ENCODE measurements at places on chromosomes 7 and 10.
A peak's percentile ranks its signal among the peaks of the same experiment; 100 is the strongest.

DNA sequence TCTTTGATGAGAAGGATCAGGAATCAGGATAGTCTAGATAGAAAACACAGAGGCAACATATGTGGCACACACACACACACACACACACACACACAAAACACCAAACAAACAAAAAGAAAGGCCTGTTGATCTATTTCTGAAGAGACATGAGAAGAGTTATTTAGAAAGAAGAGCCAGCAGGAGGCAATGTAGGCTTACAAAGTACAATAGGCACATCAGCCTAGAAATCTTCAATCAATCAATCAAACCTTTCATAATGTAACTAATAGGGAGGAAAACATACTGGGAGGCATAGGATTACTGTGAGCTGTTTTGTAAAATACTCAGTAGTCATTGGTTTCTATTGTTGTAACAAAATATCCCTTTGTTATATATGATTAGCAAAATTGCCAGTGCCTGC is 47.3 kb upstream of the TES start:
- DNase-seq, result no peak

DNA sequence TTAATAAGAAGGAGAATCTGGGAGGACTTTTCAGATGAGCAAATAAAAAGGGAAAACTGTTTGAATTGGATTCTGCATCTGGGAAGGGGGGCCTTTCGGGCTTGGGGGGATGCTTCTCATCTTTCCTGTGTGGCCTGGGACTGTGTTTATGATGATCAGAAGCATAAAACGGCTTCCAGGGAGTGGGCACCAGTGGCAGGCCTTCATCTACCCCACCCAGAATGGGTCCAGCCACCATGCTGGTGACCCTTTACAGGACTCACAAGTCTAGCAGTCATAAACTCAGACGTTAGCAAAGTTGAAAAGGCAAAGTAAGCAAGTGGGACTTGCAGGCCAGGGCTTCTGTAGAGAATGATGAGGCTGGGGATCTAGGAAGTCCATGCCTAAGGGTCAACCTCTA is 198.3 kb upstream of the ZMIZ1 start:
- no peak for DNase-seq

- DNase-seq, result no peak
Observed at GRCh38 chr7:142176901-142177300, 65.4 kb downstream of the MGAM2 start.

DNA sequence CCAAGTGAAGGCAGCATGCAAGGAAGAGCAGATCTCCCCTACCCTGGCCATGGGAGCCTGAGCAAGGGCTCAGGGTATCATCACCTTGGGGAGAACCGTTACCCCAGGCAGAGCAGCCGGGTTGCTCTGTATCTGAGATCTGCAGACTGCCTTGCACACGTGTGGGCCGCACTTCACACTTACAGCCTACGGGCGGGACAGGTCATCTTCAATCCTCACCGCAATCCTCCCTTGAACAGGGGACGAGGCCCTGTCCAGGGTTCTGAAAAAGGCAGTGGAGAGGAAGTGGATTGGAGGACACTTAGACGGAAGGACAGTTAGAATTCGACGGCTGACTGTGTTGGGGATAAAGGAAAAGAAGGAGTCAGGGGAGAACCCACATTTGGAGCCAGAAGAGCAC is 51.4 kb downstream of the NPS start:
- no peak for DNase-seq

DNA sequence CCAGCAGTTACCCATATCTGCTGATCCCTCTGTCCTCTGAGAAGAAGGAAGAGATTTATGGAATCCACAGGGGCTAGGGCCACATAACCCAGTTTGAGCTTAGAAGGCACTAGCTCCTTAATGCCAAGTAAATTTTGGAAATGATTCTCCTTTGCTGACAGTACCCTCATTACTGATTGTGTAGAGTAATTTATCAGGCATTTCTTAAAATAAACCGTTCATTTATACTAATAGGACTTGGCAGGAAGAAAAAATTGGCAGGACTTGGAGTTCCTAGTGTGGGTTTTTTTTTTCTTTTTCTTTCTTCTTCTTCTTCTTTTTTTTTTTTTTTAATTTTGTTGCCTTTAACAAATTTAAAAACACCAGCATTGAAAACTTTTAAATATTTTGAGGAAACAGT is 645.7 kb downstream of the SUGCT start:
- DNase-seq, result no peak

DNA sequence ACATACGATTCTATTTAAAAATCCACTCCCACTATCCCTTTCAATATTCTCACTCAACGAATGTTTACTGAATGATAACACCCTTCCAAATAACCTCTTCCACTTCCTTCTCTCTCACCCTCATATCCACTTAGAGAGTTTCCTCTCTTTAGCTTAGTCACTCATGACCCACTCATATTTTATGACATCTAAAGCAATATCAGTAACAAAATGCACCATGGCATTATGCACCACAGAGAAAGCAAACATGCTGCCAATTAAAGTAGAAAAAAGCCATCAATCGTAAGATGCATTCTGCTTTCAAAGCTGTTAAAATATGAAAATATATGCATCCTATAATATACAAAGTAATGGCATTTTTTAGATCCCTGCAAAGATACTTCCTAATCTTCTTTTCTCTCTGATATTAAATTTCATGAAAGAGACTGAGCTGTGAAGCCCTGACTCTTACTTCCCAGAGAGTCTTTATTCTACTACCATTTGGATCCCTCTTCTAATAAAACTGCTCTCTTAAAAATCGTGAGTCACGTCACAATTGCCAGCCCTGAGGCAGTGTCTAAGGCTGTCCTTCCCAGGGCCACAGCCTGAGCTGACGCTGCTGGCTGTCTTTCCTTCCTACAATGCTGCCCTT is 283.0 kb upstream of the KLF6 start:
- no peak for DNase-seq

GRCh38 chr10:126905776-126906703 is 812 bp downstream of the DOCK1 start:
- DNase-seq, result no peak

GRCh38 chr10:129870961-129871621 is 93.0 kb downstream of the EBF3 start:
- no peak for DNase-seq

DNA sequence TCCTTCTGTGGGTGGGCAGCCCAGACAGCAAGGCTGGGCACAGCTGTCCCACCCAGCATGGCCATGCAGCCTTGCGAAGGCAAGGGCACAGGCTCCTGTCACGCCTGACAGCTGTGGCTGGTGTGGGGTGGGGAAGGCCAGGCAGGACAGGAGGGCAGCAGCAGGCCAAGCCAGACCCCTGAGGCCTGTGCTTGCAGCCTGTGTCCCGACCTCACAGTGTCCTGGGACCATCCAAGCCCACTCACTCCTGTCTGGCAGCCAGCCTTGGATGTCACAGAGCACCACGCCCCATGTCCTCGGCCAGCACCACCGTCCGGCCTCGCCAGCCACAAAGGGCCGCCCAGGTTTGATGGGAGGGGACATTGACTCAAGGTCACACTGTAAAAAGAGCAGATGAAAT is 85.5 kb upstream of the LRRC4 start:
- no peak for DNase-seq

DNA sequence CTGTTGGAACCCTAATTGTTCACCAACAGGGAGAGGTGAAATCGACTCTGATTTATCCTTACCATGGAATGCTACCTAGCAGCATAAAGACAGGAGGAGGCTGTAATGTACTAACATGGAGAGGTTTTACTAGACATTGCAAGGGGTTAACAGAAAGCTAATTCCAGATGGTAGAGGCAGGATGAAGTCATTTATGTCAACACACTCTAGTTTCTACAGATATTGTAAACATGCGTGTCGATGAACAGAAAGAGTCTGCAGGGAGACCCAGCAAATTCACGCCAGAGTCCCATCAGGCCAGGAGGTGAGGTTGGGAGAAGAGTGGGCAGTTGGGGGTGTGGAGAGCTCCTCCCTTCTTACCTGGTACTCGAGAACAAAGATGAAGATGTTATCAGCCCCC is 7.0 kb downstream of the NPC1L1 start:
- no peak for DNase-seq

DNA sequence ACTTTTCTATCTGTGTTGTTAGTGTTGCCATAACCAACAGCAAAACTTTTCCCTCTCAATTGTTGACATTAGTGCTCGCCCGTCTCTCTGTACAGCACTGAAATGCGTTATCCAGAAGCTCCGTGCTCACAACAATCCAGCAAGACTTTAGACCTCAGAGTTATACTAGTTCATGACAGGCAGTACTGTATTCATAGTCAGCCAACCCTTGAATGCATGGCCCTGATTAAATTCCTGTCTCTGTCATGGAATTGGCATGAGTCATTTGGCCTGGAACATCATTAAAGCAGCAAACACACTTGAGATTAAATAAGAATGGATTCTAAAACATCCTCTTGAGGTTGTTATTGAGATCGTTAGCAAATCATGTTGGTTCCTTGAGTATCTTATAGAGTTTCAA is 405.5 kb upstream of the C7orf33 start:
- DNase-seq, result no peak

GRCh38 chr10:110006358-110007160 is 1.2 kb upstream of the ADD3 start:
- no peak for DNase-seq

GRCh38 chr7:75998038-75998437 is 3.6 kb upstream of the TMEM120A start:
- no peak for DNase-seq

DNA sequence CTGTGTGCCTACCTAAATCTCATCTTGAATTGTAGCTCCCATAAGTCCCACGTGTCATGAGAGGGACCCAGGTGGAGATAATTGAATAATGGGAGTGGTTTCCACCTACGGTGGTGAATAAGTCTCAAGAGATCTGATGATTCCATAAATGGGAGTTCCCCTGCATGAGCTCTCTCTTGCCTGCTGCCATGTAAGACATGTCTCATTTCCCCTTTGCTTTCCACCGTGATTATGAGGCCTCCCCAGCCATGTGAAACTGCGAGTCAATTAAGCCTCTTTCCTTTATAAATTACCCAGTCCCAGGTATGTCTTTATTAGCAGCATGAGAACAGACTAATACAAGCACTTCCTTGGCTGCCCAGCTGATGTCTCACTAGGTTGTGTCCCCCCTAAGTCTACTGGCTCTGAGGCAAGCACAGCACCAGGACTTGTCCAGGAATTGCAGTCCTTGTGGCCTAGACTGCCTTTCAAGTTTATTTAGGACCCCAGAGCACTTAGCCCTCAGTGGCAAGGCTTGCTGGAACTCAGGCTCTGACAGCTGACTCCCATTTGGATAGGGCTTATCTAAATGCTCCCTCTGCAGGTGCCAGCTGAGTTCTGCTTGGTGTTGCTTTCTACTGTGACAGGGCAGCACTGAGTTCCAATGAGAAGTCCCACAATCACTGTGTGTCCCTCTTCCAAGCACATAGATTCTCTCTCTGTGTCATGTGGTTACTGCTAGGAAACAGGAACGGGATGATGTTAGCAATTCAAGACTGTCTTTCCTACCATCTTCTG is 59.0 kb upstream of the TAS2R16 start:
- DNase-seq, result peak; percentile 3

- no peak for DNase-seq
Observed at GRCh38 chr10:69854511-69855345, 53.0 kb downstream of the COL13A1 start.

All from LNCaP clone FGC (cell line).